ENCODE measurements at places on chromosomes 5 and 9.

DNA sequence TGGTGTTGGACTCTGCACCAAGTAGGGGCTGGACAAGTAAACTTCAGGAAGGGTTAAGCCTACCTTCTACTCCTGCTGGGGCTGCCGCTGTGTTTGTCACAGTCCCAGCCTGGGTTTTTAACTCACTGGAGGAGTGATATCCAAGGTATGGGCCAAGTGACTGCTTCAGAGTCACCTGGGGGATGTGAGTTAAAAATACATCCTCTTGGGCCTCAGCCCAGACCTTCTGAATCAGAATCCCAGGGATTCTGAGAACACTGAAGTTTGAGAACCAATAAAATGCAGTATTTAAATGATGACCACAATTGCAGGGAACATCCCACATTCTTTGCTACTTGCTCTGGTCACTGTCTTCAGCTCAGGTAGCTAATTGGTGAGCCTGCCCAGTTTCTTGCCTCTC, 95.1 kb upstream of the DNAH5 start:
- DNase-seq: no peak

DNA sequence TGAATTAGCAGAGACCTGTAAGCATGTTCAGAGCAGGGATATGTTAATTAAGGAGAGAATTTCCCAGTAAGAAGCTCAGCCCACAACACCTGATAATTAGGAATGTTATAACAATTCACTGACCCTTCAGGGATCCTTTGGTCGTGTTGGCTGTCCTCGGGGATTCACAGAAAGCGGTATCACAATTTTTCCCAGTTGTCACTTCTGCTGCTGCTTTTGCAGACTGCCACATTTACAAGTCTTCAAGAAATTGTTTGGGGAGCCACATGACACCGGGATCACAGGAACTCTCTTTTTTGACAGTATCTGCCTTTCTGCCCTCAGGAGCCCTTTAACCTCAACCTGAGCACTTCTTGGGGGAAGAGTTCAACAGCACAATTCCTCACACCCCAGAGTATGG, 265.5 kb downstream of the GLIS3 start:
- DNase-seq: no peak

DNA sequence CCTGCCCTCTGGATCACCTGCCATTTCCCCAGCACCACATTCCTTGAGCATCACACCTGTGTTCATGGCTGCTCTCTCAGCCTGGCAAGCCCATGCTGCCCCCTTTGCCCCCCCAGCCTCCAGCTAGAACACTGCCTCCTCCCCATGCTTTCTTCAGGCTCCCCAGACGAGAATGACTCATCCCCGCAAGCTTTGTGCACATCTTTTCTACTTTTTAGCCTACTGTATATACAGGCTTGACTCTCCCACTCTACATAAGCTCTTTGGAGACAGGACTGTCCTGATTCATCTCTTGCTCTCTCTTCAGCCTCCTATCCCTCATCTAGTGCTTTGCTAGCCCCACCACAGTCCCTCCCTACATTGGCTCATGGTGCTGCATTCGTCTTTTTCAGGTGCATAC, 19.9 kb upstream of the GLIPR2 start:
- no peak for DNase-seq

DNA sequence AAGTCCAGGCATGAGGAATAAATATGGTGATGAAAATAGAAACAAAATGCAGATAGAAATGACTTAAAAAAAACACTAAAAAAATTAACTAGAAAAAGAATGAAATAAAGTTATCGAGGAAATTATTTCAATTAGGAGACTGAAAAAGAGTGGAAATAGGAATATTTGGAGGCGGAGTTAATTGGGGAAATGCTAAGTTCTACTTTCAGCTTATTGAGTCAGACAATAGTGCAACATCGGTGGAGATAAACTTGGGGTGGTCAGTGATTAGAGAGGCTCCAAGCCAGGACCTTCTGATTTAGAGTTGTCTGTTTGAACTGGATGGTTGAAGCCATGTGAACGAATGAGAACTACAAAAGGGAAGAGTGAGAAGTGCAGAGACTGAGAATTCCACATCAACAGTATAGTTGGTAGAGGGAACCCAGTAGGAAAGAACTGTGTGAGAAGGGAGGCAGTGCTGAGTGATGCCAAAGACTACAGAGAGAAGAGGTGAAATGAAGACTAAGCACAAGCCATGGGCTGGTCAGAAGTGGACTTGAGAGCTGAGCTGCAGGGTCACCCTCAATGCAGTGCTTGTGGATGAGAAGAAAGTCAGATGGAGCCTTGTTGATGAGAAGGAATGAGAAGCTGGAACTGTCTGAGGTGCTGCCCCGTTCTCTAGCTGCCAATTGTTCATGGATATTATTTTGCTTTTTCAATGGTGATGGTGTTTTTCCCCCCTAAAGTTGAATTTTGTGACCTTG, 160.7 kb downstream of the ICE1 start:
- no peak for DNase-seq

DNA sequence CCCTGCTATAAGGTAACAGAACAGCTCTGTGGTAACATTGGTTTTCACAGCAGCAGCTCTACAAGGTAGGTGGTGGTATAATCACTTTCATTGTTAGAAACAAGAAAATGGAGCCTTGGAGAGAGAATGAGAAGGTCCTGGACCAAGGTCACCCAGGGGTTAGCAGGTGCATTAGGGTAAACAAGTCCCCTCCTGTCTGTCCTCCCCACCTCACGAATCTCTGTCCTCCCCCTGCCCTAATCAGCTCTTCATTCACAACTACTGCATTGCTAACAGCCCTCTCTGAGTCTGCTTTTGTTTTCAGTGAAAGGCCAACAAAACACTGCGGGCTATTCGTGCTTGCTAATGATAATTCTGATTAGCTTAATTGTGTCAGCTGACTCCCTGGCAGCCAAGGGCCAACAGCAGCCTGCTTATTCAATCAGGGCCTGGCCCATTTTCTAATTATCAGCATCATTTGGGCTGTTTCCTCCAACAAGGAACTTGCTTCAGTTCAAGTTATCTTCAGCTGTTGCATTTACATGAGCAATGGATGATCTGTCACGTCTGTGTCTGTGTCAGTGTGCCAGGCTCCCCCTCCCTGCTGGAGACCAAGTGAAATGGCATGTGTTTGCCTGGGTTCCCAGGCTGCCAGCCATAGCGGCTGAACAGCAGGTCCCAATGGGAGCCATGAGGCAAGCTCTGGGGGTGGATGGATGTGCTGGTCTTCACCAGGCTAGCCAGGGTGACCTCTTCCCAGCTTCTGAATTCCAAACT, 56.7 kb upstream of the EQTN start:
- DNase-seq: peak; percentile 81

- DNase-seq: no peak
Observed at GRCh38 chr9:37083654-37084053, 36.7 kb upstream of the ZCCHC7 start.

GRCh38 chr9:80352967-80353366, 781.2 kb downstream of the TLE4 start:
- no peak for DNase-seq

DNA sequence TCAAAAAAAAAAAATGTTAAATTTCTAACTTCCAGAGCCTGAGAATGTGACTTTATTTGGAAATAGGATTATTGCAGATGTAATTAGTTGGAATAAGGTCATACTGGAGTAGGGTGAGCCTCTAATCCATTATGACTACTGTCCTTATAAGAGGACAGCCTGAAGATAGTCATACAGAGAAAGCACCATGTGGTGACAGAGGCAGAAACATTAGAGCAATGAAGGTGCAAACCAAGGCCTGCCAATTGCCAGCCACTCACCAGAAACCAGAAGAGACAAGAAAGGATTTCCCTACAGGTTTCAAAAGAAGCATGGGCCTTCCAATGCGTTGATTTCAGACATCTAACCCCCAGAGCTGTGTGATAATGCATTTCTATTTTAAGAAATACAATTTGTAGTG, 659.2 kb upstream of the CHD1 start:
- DNase-seq: no peak

GRCh38 chr5:170120576-170120975, 14.9 kb downstream of the FOXI1 start:
- no peak for DNase-seq

- DNase-seq: no peak
Observed at GRCh38 chr9:82673919-82674318, 389.0 kb downstream of the RASEF start.

- no peak for DNase-seq
Observed at GRCh38 chr5:67037171-67037570, 159.4 kb downstream of the CD180 start.

- DNase-seq: no peak
Observed at GRCh38 chr5:51632793-51633192, 249.5 kb downstream of the ISL1 start.

All from retina (tissue), 1 donor.